ENCODE measurements at places on chromosomes 6 and 20.

- DNase-seq: no peak
Observed at GRCh38 chr20:3032624-3033023, 10.8 kb upstream of the GNRH2 start.

DNA sequence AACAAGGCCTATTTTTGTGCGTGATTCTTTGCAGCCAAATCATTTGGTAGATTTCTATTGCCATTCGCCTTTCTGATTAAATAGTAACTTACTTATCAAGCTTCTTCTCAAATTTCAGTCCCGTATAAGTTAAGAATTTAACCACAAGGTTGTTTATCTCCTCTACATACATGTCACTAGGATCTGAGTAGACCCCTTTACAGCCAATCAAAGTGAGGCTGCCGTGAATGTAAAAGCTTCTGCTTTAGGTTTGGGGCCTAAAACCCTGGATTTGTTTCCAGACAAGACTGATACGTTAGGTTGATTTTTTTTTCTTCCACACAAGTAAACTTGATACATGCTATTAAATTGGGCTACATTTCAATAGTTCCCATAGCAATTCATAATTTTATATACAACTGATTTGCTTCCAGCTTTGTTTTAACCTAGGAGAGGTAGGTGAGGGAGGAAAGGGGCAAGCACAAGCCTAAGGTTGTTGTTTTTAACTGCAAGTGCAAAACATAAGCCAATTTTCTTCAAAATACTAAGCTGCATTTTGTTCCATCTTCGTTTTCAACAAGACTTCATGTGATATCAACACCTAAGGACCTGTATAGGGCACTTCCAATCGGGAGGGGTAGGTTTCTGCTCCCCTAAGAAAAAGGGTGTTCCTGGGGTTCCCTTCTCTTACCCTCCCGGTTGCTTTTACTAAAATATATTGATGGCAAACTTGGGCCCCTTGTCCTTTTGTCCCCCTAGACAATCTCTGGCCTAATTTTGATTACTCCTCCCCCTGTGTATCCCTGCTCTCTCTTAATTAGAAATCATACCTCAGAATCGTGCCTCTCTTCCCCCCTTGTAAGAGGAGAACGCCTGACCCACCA is 1.7 kb downstream of the RANBP9 start:
- DNase-seq: no peak

DNA sequence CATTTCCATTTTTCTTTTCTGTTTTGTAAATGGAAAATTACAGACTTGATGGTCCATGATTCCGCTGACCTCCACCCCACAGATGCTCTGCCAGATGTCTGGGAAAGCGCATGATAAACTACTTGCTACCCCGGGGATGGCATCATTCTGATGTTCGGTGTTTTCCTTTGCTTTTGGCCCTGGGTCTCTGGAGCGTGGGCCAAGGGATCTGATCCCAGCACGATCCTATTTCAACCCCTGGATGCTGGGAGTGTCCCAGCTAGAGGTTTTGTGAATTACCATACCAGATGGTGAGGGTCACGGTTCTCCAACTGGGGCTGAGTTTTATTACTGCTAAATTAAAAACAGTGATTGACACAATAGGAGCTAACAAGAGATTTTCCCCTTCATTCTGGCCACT is 25.2 kb upstream of the MYLIP start:
- DNase-seq: no peak

DNA sequence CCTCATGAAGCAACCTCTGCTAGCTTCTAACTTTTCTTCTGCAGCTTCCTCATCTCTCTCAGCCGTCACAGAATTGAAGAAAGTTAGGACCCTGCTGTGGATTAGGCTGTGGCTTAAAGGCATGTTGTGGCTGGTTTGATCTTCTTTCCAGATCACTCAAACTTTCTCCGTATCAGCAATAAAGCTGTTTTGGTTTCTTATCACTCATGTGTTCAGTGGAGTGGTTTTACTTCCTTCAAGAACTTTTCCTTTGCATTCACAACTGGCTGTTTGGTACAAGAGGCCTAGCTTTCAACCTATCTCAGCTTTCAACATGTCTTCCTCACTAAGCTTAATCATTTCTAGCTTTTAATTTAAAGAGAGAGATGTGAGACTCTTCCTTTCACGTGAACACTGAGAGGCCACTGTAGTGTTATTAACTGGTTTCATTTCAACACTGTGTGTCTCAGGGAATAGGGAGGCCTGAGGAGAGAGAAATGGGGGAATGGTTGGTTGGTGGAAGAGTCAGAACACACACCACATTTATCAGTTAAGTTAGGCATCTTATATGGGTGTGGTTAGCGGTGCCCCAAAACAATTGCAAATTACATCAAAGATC is 17.2 kb downstream of the ZSCAN23 start:
- DNase-seq: no peak

- no peak for DNase-seq
Observed at GRCh38 chr20:32224463-32224862, 16.8 kb downstream of the POFUT1 start.

DNA sequence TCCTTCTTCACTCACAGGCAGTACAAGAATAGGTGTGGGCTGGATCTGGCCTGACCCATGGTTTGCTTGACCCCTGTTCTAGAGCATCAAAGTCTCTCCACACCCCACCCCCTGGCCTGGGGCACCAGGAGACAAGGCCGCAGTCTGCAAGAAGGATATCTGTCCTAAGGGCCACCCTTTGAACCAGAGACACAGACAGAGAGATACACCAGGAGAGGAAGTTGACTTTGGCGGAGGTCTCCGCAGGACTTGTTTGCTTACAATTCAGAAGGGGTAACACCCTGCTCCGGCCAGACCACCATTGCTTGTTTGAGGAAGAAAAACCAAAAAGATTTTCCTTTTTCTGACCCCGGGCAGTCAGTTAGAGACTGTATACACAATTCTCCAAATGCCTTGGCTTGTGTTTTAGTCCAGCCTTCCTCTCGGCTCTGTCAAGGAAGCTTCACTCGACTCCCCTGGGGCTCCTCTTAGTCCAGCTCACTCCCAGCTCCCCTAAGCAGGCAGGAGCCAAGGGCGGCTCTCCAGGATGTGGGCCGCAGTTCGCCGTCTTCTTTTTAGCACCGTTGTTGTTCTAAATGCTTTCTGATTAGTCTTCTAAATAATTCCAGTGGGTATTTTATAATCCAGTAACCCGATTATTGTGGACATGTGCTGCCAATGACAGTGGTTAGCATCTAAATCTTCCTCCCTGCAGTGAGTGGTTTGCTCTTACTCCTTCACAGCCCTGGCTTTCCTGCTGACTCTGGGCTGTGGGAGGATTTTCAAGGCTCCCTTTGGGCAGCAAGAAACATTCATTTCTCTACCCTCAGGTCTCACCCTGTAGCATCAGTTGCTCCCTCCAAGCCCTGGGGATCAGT is 58.6 kb upstream of the MRPS10 start:
- DNase-seq: peak; percentile 45

DNA sequence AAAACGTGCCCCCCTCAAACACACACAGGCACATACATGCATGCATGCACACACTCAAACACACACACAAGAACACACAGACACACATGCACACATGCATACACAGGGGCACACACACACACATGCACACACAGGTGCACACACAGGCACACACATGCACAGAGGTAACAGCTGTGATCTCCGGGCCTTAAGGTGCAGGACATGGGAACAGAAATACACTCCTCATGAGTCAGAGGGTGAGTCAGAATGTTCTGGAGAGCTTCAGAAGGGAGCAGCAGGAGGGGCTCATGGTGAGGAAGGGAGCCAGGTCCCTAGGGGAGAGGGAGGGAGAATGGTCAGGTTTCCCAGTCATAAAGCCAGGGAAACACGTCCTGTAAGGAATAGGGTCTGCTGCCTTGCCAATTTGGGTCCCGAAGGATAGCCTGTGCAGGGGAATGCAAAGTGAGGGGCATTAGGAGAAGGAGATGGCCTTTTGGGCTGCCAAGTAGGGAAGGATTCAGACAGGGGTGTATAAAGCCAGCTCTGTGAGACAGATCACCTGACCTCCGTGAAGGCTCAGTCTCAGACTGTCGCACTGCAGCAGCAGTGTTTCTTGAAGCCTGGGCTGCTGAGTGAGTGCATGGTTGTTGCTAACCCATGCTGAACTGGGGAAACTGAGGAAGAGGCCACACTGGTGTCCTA is 123.9 kb downstream of the MAFB start:
- peak; percentile 40 for DNase-seq

DNA sequence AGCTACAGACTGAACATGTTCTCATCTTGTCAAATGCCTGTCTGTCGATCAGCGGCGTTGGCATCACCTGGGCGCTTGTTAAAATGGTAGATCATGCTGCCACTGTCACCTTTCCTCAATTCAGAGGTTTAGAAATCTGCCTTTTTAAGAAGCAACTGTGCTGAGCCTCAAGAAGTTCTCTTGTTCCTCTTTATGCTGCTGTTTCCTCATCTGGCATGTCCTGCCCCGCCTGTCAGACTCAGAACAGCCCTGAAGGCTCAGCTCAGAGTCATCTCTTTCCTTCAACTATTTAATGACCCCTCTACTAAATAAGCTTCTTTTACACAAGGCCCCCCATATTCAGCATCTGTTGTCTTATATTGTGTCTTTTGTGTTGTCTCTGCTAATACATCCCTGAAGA is 368.2 kb downstream of the EPM2A start:
- DNase-seq: no peak

GRCh38 chr20:23507346-23507745 is 16.4 kb downstream of the CST8 start:
- no peak for DNase-seq

GRCh38 chr20:61354501-61354900 is 102.4 kb downstream of the CDH4 start:
- DNase-seq: no peak

GRCh38 chr6:76881414-76881813 is 581.9 kb downstream of the HTR1B start:
- DNase-seq: no peak

DNA sequence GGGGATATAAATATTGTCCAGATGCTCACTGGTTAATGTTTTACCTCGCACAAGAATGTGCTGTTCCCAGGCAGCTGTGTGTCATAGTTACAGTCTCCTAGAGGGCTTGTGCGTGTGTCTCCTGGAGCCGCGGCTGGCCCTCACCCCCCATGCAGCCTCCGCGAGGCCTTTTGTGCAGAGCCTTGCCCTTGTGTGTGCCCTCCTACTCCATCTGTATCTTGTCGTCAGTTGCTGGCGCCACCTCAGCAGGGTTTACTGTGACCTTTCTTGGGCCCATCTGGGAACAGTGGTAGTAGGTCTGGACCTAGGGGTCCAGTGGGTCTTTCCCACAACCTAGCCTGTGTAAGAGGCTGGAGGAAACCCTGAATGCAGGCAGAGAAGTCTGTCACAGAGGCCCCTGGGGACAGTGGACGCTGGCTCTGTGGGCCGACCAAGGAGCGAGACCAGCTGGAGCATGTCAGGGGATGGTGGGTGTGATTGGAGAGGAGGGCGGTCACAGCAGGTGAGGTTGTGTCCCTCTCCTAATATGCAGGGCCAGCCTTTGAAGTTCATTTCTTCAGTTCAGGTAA is 35.2 kb downstream of the PPP1R14C start:
- peak; percentile 59 for DNase-seq

- DNase-seq: no peak
Observed at GRCh38 chr20:11182720-11183119, 508.9 kb upstream of the JAG1 start.

DNA sequence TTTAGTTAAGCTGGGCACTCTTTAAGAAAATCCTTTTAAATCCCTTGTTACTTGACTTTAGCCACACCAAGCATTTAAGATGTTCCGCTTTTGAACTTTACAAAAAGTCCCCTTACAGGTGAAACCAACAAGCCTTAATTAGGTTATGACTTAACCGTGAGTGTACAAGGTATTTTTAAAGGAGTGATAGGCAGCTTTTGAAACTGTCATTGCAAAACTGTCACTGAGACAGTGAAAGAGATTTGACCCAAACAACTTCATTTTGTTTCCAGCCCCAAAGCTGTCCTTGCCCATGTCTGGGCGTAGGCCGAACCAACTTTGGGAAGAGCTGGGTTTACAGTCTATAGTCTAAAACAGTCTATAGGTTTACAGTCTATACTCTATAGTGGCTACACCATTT is 305.4 kb downstream of the FARS2 start:
- DNase-seq: no peak

Data from skeletal muscle cell (primary cell).